ENCODE measurements at places on chromosomes 5 and 9. TPM values are rescaled to one million over a fixed set of nuclear protein-coding genes. Genes with fewer than 3 reads are reported as not detected.

DBH gene
- total RNA-seq: not detected

CCDC152 gene
- 1.3 TPM for total RNA-seq

PLAC8L1 gene
- total RNA-seq: 0.18 TPM

IL13 gene
- not detected for total RNA-seq

ZFP62 gene
- 31.7 TPM for total RNA-seq

IFNA13 gene
- 0.04 TPM for total RNA-seq

PCDHGC4 gene
- 1.8 TPM for total RNA-seq

ZNF622 gene
- total RNA-seq: 23.1 TPM

GRCh38 chr5:137035480-137035878, 463.6 kb downstream of the SPOCK1 start:
- H3K27ac ChIP-seq: no peak overlapping the region
- DNase-seq: no peak
- no peaks in the 10 kb centered on the region for H3K36me3 ChIP-seq
- no peaks in the 10 kb centered on the region for H3K4me1 ChIP-seq
- H3K4me3 ChIP-seq: no peak overlapping the region
- peaks cover 3% of the 10 kb centered on the region for H3K27me3 ChIP-seq

- no peak for DNase-seq
- no peak overlapping the region for H3K4me3 ChIP-seq
- no peaks in the 10 kb centered on the region for H3K27me3 ChIP-seq
- H3K27ac ChIP-seq: no peak overlapping the region
Observed at GRCh38 chr9:18976709-18977531, 56.1 kb downstream of the SAXO1 start.

DNA sequence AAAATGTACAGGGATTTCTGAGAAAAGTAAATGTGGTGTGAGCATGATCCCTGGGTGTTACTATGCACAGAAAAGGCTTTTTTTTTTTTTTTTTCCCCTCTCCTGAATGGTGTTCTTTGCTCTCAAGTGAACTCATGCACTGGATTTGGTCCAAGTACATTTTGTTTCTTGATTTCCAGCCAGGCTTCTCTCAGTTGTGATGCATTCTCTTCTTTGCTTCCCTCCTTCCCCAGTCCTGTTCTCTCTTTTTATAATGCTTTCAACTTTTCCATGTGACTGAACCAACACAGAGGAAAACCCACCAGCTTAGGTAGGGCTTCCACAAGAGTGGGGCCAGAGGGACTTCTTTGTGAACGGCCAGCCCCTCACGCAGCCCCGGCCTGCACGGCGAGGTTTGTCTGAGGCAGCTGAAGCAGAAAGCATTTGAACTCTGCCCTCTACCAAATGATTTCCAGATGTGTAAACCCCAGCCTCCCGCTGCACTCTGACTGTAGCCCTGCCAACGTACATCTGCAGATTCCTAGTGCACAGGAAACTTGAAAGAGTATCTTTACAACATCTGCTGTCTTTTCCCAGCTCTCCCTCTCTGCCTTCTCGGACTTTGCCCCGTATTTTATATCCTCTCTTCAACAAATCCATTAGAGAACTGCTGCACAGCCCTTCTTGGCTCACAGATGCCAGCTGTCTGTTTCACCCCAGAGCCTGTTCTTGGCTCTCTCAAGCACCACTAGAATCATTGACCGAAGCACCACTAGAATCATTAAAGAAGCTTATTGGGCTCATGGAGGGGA, 71.8 kb upstream of the CD180 start:
- H3K4me3 ChIP-seq: no peak overlapping the region
- DNase-seq: peak; percentile 100
- no peaks in the 10 kb centered on the region for H3K36me3 ChIP-seq
- H3K4me1 ChIP-seq: peaks cover 32% of the 10 kb centered on the region
- H3K27ac ChIP-seq: peak overlapping the region; percentile 94

GRCh38 chr5:95734906-95735305, 3.8 kb downstream of the RHOBTB3 start:
- peaks cover 23% of the 10 kb centered on the region for H3K36me3 ChIP-seq
- peak overlapping the region; percentile 75 for H3K27ac ChIP-seq
- peak; percentile 84 for DNase-seq
- peaks cover 4% of the 10 kb centered on the region for H3K4me1 ChIP-seq
- no peaks in the 10 kb centered on the region for H3K27me3 ChIP-seq

- H3K27me3 ChIP-seq: no peaks in the 10 kb centered on the region
- no peak overlapping the region for H3K27ac ChIP-seq
- H3K36me3 ChIP-seq: no peaks in the 10 kb centered on the region
- H3K4me1 ChIP-seq: peaks cover 4% of the 10 kb centered on the region
- no peak for DNase-seq
Observed at GRCh38 chr5:100757618-100758017, 145.5 kb downstream of the ST8SIA4 start.

GRCh38 chr9:11749396-11749795, 943.8 kb upstream of the TYRP1 start:
- no peaks in the 10 kb centered on the region for H3K27me3 ChIP-seq
- H3K4me1 ChIP-seq: no peaks in the 10 kb centered on the region
- DNase-seq: no peak
- H3K27ac ChIP-seq: no peak overlapping the region

DNA sequence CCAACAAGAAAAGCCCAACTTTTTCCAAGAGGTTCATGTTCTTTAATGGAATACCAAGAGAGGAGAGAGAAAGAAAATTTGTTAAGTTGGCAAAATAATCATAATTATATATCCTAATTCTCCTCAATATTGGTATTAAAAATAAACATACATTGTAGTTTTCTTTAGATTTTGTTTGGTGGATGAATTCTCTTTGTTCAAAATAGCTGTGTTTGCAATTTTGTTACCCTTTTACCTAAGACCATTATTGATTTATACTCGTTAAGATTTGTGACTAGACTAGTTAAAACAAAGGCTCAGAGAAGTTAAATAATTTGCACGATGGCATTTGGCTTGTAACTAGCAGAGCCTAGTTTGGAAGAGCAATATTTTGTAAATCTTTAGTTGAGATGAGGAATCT, 9.7 kb downstream of the LRRC19 start:
- H3K27me3 ChIP-seq: no peaks in the 10 kb centered on the region
- peaks cover 2% of the 10 kb centered on the region for H3K36me3 ChIP-seq
- H3K4me3 ChIP-seq: no peak overlapping the region
- no peak for DNase-seq
- H3K27ac ChIP-seq: no peak overlapping the region
- H3K4me1 ChIP-seq: no peaks in the 10 kb centered on the region

- peak; percentile 27 for DNase-seq
- no peak overlapping the region for H3K27ac ChIP-seq
- no peak overlapping the region for H3K4me3 ChIP-seq
Observed at GRCh38 chr9:94623253-94623652, 16.1 kb downstream of the FBP1 start.

GRCh38 chr5:176413709-176414191, 2.6 kb downstream of the CLTB start:
- H3K27me3 ChIP-seq: no peaks in the 10 kb centered on the region
- peaks cover 23% of the 10 kb centered on the region for H3K4me1 ChIP-seq
- H3K36me3 ChIP-seq: peaks cover 14% of the 10 kb centered on the region
- no peak overlapping the region for H3K4me3 ChIP-seq
- no peak for DNase-seq

GRCh38 chr9:127106466-127106855, 16.0 kb downstream of the ANGPTL2 start:
- no peak overlapping the region for H3K4me3 ChIP-seq
- H3K36me3 ChIP-seq: peaks cover 50% of the 10 kb centered on the region
- H3K4me1 ChIP-seq: peaks cover 15% of the 10 kb centered on the region
- DNase-seq: no peak

- no peak overlapping the region for H3K4me3 ChIP-seq
- H3K27me3 ChIP-seq: no peaks in the 10 kb centered on the region
- H3K27ac ChIP-seq: no peak overlapping the region
- H3K4me1 ChIP-seq: no peaks in the 10 kb centered on the region
- H3K36me3 ChIP-seq: no peaks in the 10 kb centered on the region
Observed at GRCh38 chr9:82354279-82354659, 365.7 kb downstream of the SPATA31D1 start.

- H3K4me3 ChIP-seq: no peak overlapping the region
- peaks cover 35% of the 10 kb centered on the region for H3K36me3 ChIP-seq
- H3K4me1 ChIP-seq: no peaks in the 10 kb centered on the region
- H3K27ac ChIP-seq: no peak overlapping the region
Observed at GRCh38 chr9:129849901-129850300, 14.6 kb downstream of the USP20 start.

DNA sequence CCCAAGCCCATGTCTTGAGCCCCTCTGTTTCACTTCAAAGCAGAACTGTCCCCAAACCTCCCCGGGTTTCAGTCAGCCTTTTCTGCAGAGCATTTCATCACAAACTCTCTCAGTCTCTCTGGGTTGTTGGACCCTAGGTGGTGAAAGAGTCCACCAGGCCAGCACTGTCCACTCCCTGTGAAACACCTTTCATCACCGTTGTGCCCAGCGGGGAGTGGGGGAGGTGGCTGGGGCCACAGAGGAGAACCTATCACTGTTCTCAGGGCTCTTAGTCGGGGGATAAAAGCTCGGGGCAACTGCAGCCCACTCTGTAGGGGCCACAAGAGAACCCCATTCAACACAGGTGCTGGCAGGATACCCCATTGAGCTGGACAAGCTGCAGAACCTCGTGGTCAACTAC, 5.4 kb upstream of the RABL6 start:
- H3K4me1 ChIP-seq: peaks cover 48% of the 10 kb centered on the region
- no peaks in the 10 kb centered on the region for H3K36me3 ChIP-seq
- no peak overlapping the region for H3K4me3 ChIP-seq
- DNase-seq: no peak
- H3K27me3 ChIP-seq: peaks cover 51% of the 10 kb centered on the region
- no peak overlapping the region for H3K27ac ChIP-seq

DNA sequence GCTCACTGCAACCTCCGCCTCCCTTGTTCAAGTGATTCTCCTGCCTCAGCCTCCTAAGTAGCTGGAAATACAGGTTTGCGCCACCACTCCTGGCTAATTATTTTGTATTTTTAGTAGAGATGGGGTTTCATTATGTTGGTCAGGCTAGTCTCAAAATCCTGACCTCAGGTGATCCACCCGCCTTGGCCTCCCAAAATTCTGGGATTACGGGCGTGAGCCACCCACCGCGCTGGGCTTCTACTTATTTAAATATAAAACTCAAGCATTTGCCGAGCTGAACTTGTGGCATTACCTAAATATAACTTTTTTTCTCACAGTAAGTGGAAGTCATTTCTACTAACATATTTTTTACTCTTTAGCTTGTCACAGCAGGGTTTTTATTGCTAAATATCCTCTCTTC, 1356.3 kb upstream of the ACO1 start:
- DNase-seq: no peak
- no peaks in the 10 kb centered on the region for H3K4me1 ChIP-seq
- H3K36me3 ChIP-seq: no peaks in the 10 kb centered on the region
- H3K4me3 ChIP-seq: no peak overlapping the region

DNA sequence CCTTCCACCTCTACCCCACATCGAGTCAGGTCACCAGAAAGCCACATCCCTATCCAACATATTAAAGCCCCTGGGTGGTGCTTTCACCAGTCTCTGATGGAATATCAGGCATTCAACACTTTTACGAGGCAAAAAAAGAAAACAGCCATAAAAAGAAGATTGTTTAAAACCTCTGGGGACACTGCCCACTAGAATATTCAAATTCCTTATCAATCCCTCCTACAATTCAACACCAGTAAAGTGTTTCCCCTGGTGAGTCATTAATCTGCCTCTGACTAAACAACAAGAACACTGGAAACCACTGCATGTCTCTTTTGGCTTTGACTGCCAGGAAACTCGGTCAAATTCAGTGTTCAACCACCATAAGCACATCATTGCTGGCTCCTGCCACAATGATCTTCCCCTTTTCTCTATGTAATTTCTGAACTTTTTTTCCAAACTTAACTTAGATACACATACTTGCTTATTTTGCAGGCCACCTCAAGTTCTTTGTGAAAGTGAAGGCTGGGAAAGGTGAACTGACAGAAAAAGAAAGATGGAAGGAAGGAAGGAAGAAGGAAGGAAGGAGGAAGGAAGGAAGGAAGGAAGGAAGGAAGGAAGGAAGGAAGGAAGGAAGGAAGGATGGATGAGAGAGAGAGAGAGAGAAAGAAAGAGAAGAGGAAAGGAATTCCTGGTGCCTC, 105.3 kb downstream of the PAX5 start:
- no peak overlapping the region for H3K4me3 ChIP-seq
- no peak overlapping the region for H3K27ac ChIP-seq
- H3K4me1 ChIP-seq: no peaks in the 10 kb centered on the region
- no peak for DNase-seq
